ENCODE measurements at places on chromosomes 16 and 17. TPM values are rescaled to one million over a fixed set of nuclear protein-coding genes. Genes with fewer than 3 reads are reported as not detected.

GRCh38 chr17:8710813-8711212, 33.8 kb downstream of the CCDC42 start:
- DNase-seq = no peak

DNA sequence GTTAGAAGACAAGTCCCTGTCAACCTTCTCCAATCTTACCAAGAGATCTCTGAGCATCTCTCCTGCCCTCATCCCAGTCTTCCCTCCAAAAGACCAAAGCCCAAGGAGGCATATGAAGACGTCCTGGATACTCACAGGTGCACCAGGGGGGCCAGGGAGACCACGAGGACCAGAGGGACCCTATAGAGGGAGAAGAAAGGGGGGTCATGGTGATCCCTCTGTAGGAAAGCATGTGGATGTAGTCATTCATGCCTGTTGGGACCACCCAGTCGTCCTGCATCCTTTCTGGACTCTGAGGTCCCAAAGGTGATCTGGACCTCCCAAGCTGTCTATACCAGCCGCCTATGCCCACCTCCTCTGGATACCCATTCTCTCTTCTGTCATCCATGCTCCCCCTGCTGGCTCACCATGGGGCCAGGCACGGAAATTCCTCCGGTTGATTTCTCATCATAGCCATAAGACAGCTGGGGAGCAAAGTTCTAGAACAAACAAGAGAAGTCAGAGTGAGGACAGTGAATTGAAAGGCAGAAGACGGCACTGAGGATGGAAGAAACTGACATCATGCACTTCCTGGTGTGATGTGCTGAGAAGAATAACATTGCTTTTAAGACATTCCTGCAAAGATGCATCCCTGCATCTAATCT, 3.3 kb downstream of the COL1A1 start:
- peak; percentile 72 for DNase-seq

DNA sequence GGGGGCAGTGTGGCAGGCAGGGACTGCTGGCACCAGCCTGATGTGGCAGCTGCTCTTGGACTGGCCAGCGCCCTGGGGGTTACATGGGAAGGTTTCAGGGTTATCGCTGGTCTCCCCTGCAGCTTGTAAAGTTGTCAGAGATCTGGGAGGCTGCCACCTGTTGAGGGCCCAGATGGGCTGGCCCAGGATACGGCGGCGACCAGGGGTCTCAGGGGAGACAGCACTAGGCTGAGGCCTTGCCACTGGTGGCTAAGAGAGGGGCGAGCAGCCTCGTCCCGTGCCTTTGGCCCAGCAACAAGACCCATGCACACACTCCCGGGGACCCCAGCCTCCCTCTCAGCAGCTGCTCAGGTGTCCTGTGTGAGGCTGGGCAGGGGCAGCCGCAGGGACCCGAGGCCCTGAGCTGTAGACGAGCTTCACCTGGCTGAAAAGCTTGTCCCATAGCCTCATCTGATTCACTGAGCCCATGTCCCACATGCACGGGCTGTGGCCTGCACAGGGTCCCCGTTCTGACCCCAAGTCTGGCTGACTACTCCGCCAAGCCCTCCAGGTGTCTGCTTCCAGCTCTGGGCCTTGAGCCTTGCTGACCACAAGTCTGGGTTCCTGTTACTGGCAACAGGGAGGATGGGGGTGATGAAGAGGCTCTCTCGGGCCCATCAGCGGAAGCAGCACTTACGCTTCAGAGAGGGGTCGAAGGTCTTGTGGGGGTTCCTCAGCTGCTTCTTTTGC, 6.2 kb downstream of the DUS1L start:
- peak; percentile 1 for DNase-seq

DNA sequence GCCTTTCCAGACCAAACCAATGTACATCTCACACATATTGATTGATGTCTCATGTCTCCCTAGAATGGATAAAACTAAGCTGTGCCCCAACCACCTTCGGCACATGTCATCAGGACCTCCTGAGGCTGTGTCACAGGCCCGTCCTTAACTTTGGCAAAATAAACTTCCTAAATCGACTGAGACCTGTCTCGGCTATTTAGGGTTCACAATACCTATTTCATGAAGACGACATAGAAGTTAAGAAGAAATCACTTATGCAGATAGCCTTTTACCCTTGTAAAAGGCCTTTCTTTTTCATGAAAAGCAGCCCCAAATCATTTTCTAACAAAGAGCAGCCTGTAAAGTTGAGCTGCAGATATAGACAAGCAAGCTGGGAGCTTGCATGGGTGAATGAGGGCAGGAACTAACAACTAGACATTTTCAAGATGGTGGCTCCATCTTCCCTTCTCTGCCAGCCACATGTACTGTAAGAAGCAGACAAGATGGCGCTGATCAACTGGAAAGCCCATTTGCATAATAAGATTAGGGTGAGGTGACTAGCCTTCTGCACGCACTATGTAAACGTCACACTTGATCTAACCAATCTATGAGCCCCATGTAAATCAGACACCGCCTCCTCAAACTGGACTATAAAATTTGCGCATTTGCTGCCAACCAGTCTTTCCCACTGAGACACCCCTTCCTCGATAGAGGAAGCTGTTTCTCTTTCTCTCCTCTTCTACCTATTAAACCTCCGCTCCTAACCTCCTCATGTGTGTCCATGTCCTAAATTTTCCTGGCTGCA, 4.7 kb upstream of the KDM8 start:
- DNase-seq = no peak

DNA sequence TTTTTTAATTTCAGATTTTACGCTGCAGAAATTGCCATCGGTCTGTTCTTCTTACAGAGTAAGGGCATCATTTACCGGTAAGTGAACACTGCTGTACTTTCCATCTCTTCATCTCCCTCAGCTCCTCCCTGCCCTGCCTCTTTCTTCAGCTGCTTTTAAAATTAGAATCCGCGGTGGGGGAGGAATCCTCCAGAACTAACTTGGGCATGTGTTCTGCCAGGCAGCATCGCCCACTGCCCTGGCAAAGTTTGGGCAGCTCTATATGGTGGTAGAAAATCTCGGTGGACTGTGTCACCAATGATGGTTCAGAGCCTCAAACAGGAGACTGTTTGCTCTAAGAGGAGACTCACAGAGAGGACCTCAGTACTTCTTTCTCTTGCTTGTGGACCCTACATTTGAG, 81.6 kb upstream of the CACNG3 start:
- DNase-seq = no peak

GRCh38 chr17:7806587-7806986, 27.4 kb upstream of the KDM6B start:
- no peak for DNase-seq

DNA sequence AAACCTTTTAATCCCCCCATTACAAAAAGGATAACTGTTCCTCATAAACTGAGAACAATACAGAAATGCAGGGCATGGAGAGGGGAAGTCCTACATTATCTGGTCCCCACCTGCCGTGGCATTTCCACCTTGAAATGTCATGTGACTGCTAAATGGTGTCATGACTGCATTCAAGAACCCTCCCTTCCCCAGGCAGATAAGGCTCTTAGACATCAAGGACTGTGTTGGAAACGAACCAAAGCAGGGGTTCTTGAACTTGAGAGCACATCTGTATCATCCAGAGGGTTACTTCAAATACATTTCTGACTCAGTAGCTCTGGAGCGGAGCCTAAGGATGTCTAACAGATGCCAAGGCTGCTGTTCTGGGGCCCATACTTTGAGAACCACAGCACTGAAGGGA, 18.4 kb downstream of the CMTM3 start:
- no peak for DNase-seq

DNA sequence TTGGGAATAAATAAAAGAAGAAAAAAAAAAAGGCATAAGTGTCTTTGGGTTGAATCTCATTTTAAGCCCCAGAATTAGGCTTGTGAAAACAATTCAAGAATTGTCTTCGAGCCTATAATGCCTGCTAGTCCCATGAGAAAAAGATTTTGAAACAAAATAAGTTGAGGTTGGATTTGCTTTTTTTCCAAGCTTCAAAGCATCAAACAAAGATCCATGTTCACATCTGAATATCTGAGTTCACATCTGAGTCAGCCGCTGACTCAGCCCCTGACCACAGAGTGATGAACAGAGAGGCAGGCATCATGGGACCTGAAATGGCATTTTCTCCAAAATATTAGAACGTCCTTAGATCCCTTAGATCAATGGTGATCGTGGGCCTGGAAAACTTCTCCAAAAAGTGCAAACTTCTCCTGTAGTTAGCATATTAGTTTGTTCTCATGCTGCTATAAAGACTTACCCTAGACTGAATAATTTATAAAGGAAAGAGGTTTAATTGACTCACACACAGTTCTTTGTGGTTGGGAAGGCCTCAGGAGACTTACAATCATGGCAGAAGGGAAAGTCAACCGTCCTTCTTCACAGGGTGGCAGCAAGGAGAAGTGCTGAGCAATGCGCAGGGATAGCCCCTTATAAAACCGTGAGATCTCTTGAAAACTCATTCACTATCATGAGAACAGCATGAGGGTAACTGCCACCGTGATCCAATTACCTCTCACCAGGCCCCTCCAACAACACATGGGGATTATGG, 294.6 kb upstream of the HSBP1 start:
- no peak for DNase-seq

GRCh38 chr17:82045936-82046484, 5.6 kb downstream of the RFNG start:
- DNase-seq = no peak

GRCh38 chr16:88387941-88388627, 5.3 kb downstream of the ZNF469 start:
- peak; percentile 32 for DNase-seq

DNA sequence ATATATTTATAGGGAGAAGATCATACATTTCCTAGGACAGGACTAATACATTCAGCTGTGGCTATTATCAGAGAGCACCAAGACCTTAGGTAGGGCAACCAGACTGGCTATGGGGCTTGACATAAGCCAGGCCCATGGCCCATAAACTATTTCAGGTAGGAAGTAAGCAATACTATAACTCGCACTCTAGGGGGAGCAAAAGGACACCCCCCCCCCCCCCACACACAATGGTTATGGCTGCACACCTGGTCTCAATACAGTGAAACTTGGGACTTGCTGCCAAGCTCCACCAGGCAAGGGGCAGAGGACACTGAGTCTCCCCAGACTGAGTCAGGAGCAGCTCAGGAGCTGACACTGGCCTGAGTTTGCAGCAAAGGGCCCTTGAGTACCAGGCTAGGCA, 348.9 kb upstream of the ASIC2 start:
- DNase-seq = peak; percentile 47

DNA sequence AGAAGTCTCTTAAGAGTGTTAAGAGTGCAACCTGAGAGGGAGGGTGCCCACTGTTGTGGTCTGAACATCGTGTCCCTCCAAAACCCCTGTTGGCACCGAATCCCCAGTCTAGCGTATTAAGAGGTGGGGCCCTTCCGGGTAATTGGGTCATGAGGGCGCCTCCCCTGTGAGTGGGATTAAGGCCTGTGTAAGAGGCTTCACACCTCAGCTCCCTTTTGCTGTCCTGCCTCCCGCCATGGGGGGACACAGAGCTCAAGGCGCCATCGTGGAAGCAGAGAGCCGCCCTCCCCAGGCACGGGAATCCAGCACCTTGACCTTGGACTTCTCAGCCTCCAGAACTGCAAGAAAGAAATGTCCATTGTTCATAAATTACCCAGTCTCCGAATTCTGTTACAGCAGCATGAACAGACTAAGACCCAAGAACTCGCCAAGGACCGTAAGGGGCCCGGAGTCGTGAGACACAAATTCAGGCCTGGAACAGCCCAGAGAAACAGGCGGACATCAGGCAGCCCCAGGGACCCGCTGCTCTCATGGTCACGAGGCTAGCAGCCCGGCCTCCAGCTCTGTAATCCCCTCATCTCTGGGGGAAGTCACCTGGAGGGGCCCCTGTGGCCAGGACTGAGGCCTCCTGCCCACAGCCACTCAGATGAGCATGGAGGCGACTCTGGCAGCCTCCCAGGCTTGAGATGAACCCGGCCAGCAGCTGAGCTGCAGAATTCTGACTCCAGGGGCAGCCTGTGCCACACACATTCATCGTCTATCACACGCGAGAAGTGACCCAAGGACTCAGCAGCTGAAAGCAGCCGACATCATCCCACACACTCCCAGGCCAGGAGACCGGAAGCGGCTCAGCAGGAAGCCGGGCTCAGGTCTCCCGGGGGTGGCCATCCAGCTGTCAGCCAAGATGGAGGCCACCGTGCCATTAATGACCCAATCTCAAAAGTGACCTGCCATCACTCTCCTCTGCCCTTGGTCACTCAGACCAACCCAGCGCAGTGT, 12.8 kb upstream of the CHMP6 start:
- no peak for DNase-seq

DNA sequence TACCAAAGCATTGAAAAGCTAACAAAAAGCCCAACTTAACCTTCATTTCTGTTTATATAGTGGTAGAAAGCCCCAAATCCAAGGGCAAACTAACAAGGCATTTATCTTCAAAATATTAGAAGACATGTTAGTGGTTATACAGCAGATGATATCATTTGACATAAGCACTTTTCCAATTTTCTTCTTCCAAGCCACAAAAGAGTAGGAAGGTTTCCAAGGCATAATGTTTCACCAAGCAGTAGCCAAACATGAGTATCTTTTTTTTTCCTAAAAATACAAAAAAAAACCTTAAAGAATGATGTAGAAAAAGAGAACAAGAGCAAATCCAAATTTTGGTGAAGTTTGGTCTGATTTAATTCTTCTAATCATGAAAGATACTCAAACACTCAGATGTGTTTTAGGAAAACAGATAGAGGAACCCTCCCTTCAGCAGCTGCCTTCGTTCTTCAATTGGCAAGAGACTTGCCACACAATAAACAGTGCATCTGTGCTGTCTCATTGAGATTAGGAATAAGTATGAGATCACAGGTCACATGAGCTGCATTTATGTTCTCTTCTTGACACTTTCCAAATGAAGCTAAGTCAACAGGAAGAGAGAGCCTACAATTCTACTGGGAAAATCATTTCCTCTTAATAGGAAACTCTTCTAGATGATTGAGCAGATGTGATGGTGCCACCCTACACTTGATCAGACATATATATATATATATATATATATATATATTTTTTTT, 106.7 kb downstream of the TTC19 start:
- no peak for DNase-seq

DNA sequence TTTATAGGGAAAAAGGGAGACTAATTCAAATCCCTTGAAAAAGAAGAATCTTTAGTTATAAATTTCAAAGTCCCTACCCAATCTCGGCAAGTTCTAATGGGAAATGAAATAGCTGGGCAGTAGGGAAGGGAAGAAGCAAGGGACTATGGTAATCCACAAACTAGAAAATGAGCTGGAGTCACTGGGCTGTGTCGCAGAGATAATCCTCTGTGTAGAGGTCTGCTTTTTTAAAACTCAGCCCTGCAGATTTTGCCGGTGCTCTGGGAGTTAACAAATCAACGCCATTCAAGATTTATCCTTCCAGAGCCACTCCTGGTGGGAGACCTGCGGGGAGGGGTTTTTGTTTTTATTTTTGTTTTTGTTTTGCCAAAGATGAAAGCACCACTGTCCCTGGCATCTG, 20.8 kb downstream of the SNX11 start:
- DNase-seq = no peak

The CPNE2 gene
- total RNA-seq = 11.3 TPM

The TUBB3 gene
- 443 TPM for total RNA-seq

The LRRC75A gene
- 26.2 TPM for total RNA-seq

The KRTAP4-1 gene
- not detected for total RNA-seq

The C16orf89 gene
- total RNA-seq = 4.2 TPM

Data from GM23338 (cell line).